Fibroblast of skin of back (primary cell): ENCODE measurements at places on chromosomes 6 and 20.

DNA sequence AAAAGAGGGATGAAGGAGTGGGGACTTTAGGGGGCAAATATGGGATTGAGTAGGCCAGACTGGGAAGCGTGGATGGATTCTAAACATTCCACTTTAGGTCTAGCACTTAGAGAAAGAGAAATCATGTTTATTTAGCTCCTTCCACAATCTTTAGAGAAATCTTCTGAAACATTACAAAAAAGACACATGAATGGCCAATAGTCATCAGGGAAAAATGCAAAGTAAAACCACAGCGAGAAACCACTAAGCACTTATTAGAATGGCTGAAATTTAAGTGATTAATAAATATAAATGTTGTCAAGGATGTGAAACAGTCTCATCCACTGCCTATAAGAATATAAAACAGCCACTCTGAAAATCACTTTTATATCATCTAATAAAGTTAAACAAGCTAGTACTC is 46.9 kb downstream of the HLA-A start:
- DNase-seq = no peak

- no peak for DNase-seq
Measured at GRCh38 chr6:5506597-5506996, 245.3 kb downstream of the FARS2 start.

- peak; percentile 76 for DNase-seq
Measured at GRCh38 chr6:32086661-32087573, 22.2 kb downstream of the TNXB start.

DNA sequence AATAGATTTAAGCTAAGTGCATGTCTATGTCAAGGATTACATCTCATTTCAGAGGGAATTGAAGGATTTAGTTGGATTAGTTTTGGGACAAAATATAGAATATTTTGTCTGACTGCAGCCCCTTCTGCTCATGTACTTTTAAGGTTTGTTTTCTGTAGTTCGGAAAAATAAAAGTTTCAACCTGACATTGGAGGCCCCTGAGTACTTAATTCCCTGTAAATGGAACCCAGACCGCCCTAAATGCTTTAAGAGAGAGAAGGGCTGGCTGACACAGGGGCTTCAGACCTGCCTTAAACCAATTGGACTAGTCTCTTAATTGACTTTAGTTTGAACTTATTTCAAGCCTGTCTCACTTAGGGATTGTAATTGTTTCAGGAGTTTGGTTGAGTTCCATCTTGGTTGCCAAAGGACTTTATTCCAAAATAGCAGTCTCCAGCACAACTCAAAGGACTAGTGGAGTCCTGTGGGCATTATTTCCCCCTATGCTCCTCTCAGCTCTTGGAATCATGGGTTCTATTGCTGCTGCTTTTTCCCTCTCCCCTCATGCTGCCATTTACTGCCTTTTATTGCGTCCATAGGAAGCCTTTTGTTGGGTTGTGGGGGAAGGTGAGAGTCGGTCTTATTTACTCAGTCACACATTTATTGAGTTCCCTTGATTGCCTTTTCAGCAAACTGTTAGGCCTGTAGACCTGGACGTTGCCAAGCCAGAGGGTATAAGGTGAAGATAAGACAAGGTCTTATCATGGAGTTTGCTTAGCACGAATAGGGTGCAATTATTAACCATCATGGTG is 14.5 kb downstream of the BRD2 start:
- no peak for DNase-seq

DNA sequence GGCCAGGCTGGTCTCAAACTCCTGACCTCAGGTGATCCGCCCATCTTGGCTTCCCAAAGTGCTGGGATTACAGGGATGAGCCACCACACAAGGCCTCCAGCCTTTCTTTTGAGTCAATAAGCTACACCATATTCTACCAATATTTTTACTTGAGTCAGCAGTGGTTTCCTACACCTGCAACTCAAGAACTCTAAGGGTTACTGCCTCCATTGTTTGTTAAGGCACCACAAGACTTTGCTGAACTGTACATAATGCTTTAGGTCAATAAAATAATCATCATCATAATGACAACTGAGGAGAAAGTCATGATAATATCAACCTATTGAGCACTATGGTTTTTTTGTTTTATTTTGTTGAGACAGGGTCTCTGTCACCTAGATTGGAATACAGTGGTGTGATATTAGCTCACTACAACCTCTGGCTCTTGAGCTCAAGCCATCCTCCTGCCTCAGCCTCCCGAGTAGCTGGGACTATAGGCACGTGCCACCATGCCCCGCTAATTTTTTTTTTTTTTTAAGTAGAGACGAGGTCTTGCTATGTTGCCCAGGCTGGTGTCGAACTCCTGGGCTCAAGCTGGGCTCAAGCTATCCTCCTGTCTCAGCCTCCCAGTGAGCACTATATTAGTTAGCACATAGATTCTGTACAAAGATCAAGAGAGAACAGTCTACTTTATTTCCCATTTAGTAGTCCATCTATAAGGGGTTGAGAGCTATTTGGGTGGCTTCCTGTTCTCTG is 34.9 kb upstream of the ZMYND8 start:
- no peak for DNase-seq

GRCh38 chr6:93962566-93962965 is 543.2 kb upstream of the EPHA7 start:
- no peak for DNase-seq

GRCh38 chr6:158584236-158584651 is 24.4 kb downstream of the TMEM181 start:
- DNase-seq = no peak

DNA sequence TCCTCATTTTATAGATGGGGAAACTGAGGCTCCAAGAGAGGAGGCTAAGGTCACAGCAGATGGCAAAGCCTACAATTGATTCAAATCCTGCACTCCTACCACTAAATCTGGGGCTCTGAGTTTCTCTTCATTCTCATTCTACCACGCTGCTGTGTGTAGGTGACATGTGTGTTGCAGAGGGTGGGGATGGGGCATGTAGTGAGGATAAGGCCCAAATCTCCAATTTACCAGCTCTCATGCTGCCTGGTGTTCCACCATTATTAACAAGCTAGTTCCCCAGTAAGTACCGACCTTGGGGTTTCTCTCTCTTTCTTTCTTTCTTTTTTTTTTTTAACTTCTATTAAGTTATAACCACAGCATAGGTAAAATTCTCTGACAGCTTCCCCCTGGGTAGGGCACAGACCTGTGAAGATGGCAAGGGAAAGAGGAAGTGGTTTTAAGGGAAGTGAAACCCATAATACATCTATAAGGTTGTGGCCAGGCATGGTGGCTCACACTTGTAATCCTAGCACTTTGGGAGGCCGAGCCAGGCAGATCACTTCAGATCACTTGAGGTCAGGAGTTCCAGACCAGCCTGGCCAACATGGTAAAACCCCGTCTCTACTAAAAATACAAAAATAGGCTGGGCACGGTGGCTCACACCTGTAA is 13.0 kb upstream of the MATN4 start:
- no peak for DNase-seq

DNA sequence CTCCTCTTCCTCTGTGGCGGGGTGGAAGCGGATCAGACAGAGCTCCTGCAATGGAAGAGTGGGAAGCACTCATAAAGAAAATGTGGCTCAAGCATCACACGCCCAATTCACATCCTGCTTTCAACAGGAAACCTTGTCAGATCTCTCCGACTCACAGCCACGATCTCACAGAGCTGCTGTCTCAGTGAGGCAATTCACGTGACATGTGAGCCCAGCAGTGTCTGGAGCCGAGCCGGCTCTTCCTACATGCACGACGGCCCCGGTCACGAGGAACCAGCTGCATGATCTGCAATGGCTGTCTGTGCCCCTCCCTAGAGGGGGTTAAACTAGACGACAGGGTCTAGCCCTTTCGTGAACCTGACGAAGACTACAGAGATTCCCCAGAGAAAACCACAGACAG is 29.5 kb upstream of the TCFL5 start:
- peak; percentile 22 for DNase-seq

GRCh38 chr6:137010128-137010718 is 34.5 kb downstream of the IL20RA start:
- DNase-seq = no peak

DNA sequence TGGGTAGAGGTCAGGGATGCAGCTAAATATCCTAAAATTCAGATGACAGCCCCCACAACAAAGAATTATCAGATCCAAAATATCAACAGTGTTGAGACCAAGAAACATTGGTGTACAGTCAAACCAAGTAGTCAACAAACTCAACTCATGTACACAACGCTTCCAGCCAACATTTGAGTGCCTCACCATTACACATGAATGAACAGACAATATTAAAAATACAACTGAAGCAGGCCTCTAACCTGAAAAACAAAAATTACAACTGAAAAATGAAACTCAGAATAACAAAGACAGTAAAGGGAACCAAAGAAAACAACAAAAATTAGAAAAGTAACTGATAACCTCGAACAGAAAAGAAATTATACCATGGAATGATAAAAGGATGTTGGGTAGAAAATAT is 46.2 kb downstream of the HACE1 start:
- no peak for DNase-seq

GRCh38 chr20:59933849-59934585 is 580 bp upstream of the SYCP2 start:
- DNase-seq = peak; percentile 71

DNA sequence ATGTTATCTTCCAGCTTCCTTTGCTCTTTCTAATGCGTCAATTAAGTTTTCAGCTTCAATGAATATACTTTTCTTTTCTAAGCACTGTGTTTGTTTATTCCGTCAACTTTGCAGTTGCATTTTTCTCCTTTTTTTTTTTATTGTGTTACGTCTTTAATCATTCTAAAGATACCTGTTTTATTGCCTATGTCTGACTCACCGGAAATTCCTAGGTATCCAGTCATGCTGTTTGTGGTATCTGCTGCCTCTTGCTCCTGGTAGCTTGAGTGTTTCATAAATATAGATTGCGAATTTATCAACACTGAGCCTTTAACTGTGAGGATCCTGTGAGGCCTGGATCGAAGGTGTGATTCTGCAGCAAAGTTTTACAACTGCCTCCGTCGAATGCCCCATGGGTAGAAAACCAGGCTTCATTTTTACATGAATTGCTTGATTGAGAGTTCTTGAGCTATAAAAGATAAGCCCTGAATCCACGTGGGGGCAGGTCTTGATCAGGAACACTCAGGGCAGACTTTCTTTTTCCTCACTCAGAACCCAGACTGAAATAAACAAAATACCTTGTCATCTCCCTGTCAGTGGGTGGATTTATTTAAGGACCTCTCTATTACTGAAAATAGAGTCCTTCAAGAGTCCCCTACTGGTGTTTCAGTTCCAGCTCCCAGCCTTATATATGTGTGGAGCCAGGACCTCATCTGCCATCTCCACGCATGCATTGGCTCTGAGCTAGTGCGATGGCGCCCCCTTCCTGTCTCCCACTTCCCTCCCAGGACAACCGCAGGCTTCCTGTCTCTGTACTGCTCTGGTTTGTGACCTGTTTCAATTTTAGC is 60.1 kb upstream of the LRRC1 start:
- DNase-seq = peak; percentile 29
